ENCODE measurements at places on chromosomes 6 and 20. TPM values are rescaled to one million over a fixed set of nuclear protein-coding genes. Genes with fewer than 3 reads are reported as not detected.

Gene CEP43
- 11.7 TPM for total RNA-seq

Gene POLR1C
- 24.6 TPM for total RNA-seq

Gene PARD6B
- 0.82 TPM for total RNA-seq

Gene TP53TG5
- total RNA-seq = not detected

Data from bladder microvascular endothelial cell (primary cell).